ENCODE measurements at places on chromosomes 7 and 10.

DNA sequence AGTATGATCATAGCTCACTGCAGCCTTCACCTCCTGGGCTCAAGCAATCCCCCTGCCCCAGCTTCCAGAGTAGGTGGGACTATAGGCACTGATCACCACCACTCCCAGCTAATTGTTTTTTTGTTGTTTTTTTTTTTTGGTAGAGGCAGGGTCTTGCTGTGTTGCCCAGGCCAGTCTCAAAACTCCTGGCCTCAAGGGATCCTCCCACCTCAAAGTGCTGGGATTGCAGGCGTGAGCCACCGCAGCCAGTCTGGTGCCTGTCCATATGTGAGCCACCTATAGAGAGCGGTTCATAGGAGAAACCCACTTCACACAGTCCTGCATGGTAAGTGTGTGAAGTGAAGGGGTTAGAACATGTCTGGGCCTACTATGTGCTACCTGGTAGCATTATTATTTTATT, 47.5 kb downstream of the SLC29A4 start:
- DNase-seq: no peak

- DNase-seq: no peak
Measured at GRCh38 chr7:92636018-92636560, 45.9 kb upstream of the FAM133B start.

DNA sequence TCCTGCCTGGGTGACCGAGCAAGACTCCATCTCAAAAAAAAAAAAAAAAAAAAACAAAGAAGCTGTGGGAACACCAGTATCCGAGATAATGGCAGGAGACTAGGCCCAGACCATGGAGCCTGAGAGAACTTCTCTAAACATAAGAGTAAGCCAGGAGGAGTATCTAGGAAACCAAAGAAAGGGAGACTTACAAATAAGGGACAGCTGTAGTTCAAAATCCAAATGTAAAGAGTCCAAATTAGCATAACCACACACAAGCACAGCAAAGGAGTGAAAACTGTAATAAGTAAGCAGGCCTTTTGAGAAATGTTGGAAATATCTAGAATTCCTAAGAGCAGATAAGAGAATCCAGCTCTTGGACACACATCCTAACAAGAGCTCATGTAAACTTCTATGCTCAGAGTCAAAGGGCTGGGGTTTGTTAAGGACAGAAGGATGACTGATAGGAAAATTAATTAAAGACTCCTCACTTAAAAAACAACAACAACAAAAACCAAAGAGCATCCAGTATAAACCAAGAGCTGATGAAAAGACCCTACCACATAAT, 15.8 kb downstream of the ZNF25 start:
- no peak for DNase-seq

- DNase-seq: no peak
Measured at GRCh38 chr10:129727071-129727470, 237.0 kb downstream of the EBF3 start.

GRCh38 chr7:95365151-95365550, 31.0 kb downstream of the PON3 start:
- no peak for DNase-seq

- no peak for DNase-seq
Measured at GRCh38 chr7:32943252-32944030, 13.8 kb upstream of the FKBP9 start.
